ENCODE measurements at places on chromosomes 1 and 21. TPM values are rescaled to one million over a fixed set of nuclear protein-coding genes. Genes with fewer than 3 reads are reported as not detected.

DNA sequence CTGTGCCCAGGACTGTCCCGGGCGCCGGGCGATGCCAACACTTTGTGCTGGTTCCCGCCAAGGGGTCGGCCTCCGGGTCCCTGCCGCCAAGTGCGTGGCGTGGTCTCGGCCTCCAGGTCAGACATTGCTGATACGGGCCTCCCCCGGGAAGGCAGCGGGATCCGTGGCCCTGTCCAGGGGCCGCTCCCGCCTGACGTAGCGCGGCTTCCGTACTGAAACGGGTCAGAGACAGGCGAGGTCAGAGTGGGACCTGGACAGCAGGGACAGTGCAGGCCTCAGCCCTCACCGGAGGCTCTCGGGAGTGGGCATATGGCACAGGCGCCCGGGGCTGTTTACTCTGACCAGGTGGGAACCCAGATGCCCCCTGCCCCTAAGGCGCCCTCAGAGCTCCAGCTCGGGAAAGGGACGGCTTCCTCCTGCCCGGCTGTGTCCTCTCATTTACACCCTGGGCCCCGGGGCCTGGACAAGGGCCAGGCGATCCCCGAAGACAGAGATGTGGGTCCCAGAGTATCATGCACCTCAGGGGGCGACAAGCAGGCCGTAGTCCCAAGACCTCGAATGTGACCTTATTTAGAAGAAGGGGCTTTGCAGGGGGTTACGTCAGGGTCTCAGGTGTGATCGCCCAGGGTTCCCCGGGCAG lies 8.8 kb upstream of the RNF223 start:
- no peak overlapping the region for H3K4me3 ChIP-seq
- DNase-seq: no peak
- peaks cover 7% of the 10 kb centered on the region for H3K4me1 ChIP-seq
- H3K27ac ChIP-seq: no peak overlapping the region
- H3K36me3 ChIP-seq: no peaks in the 10 kb centered on the region

DNA sequence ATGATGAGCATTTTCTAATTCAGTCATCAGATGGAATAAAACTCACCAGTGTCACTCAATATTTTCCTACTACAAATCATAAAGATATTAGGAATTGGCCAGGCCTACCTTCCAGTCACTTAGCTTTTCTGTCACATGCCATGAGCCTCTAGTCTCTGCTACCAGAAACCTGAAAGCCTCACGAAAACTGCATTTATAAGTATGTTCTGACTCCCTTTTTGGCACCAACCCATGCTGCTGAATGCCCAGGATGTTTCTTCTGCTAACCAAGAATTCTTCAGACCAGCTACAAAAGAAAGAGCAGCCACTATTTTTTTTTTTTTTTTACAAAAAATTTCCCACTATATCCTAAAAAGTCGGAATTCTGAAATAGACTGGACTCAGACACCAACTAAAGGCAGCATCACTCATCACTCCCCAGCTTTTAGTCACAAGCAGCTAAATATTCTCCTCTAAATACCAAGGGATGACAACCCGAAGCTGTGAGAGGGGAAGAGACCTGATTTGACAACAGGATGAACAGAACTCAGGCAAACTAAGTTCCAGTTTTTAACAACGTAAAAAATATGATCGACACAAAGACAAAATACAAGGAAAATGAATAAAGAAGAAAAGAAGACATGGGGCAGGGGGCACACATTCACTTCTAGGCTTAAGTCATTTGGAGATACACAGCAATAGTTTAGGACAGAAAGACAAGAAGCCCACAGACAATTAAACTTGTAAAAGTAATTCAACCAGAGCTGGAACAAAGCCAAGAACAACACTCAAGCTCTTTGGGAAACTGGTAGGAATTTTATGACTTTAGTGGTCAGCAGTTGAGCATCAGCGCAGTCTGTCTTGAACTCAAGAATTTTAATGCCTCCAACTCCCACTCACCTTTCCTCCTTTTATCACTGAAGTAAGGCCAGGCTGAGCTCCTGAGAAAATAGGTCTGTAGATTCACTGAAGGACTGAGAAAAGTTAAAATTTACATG lies 1.7 kb downstream of the DCAF8 start:
- H3K27me3 ChIP-seq: peaks cover 11% of the 10 kb centered on the region
- no peak for DNase-seq
- peak overlapping the region; percentile 86 for H3K4me3 ChIP-seq
- peak overlapping the region; percentile 81 for H3K27ac ChIP-seq
- H3K4me1 ChIP-seq: peaks cover 24% of the 10 kb centered on the region
- no peaks in the 10 kb centered on the region for H3K36me3 ChIP-seq

DNA sequence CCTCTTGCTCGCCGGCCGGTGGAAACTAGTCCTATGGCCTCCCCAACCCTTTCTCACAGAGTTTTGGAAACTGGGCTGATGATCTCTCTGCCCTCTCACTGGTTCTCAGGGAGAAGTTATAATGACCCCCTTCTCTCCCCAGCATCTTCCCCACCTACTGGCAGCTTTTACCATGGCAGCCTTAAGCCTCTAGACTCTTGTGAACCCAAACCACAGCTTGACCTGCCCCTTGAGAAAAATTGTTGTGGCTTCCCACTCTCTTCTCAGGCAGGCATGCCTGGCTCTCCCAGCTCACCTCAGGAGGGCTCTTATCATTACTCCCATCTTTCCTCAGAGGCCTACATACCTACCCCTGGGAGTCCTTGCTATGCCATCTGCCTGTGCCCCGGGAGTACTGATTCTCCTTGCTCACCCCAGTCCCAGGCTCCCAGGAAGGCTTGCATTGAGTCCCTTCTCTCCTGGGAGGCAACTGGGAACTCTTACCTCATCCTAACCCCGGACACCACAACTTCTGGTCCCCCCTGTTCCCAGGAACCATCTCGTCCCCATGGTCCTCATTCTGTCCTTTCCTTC lies 1.6 kb downstream of the NSUN4 start:
- no peaks in the 10 kb centered on the region for H3K4me1 ChIP-seq
- no peak overlapping the region for H3K4me3 ChIP-seq
- H3K36me3 ChIP-seq: no peaks in the 10 kb centered on the region
- H3K27me3 ChIP-seq: no peaks in the 10 kb centered on the region

DNA sequence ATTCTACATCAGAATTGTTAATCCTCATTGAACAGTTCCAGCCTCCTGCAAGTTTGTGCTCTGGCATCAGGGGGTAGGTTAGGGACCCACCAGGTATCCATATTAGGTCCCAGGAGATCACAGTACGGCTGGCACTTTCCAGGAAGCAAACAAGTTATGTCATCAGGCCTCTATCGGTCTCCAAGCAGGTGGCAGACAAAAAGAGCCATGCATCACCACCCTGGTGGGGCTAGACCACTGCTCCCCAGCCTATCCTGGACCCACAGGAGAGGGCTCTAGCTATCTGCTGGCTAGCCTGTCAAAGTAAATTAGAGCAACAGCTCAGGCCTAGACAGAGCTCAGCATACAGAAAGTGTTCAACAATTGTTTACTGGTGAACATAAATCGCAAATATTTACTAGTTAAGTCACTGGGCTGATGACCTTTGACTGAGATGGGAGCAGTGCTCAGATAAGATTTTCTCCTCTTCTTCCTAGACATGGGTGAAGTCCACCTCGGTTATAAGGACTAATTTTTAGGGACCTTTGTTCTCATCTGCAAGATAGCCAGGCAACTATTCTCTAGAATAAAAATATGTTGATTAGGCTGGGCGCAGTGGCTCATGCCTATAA lies 6.4 kb downstream of the NUAK2 start:
- H3K27me3 ChIP-seq: no peaks in the 10 kb centered on the region
- H3K36me3 ChIP-seq: peaks cover 18% of the 10 kb centered on the region
- DNase-seq: no peak

DNA sequence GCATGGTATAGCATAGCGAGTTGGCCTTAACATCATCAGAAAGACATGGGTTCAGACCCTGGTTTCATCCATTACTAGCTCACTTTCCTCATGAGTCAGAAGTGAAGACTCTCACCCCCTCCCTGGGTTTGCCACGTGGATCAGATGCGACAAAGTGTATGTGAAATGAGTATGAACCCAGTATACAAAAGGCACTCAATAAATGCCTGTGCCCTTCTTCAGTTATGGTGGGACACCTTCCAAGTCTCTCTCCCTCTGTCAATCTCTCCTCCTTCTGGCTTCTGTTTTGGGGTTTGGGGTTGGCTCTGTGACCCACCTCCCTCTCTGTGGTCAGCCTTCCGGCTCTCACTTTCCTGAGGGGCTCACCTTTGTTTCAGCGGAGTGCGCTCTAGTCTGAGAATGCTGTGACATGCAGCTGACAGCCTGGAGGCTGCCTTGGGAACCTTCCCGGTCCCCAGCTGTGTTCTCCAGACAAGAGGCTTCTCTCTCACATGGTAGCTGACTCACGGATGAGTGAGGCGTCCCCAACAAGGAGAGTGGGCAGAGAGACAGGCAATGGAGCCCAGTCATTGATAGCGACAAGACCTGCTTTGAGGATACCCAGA lies 155.0 kb upstream of the EDN2 start:
- H3K4me1 ChIP-seq: no peaks in the 10 kb centered on the region
- H3K36me3 ChIP-seq: no peaks in the 10 kb centered on the region
- no peak for DNase-seq
- H3K27me3 ChIP-seq: no peaks in the 10 kb centered on the region
- no peak overlapping the region for H3K27ac ChIP-seq

DNA sequence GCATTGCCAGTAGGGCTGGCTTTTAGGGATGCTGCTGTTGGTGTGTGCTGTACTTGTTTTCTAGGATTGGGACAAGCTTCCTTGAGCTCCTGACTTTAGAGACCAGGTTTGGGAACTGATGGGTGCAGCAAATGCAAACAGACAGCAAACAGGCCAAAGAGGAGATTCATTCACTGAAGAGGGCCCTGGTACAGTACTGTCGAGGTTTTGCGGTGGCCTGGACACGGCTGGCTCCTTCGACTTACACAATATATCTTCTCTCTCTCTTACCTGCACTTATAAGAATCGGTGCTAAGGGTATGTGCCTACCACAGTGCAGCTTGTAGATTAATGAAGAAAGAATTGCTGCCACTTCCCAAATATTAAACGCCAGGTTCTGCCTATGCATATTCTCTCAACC lies 44.6 kb downstream of the ATP1A1 start:
- H3K4me1 ChIP-seq: peaks cover 44% of the 10 kb centered on the region
- no peaks in the 10 kb centered on the region for H3K36me3 ChIP-seq
- peaks cover 17% of the 10 kb centered on the region for H3K27me3 ChIP-seq
- H3K27ac ChIP-seq: no peak overlapping the region
- H3K4me3 ChIP-seq: peak overlapping the region; percentile 74
- no peak for DNase-seq

GRCh38 chr1:41576620-41577019 lies 92.1 kb upstream of the EDN2 start:
- H3K4me1 ChIP-seq: no peaks in the 10 kb centered on the region
- no peak overlapping the region for H3K27ac ChIP-seq
- H3K4me3 ChIP-seq: no peak overlapping the region
- DNase-seq: no peak
- no peaks in the 10 kb centered on the region for H3K36me3 ChIP-seq
- peaks cover under 1% of the 10 kb centered on the region for H3K27me3 ChIP-seq

DNA sequence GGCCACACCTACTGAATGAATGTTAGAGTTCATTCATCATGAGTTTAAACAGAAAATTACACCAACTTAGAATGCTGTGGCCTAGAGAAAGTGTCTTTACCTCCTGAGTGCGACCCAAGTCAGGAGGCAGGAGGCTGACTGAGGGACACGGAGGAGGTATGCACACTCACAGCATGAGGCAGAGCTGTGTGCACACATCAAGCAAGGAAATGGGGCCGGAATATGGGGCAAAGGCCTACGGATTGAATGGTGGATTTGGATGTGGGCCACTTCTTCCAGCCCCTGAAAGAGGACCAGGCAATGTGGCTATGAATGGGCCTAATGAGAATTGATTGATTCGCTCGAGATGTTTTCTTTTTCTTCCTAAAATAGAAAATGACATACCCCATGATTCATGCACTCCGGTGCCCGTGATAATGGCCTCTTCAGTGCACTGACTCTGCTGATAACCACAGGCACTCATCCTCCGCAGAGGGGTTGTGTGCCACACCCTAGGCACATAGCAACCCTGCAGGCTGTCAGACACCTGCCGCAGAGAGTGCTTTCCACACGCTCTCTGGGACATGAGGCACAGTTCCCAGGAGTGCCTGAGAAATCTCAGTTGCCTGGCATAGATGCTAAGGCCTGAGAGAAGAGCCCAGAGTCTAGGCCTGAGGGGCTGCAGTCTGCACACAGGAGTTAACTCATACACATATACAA lies 155.5 kb downstream of the GLUL start:
- no peak overlapping the region for H3K27ac ChIP-seq
- no peak overlapping the region for H3K4me3 ChIP-seq
- no peak for DNase-seq
- H3K4me1 ChIP-seq: peaks cover 11% of the 10 kb centered on the region
- no peaks in the 10 kb centered on the region for H3K36me3 ChIP-seq

- no peak overlapping the region for H3K4me3 ChIP-seq
- H3K27ac ChIP-seq: no peak overlapping the region
- H3K36me3 ChIP-seq: no peaks in the 10 kb centered on the region
- DNase-seq: no peak
These were observed 74.8 kb upstream of the HAO2 start for GRCh38 chr1:119293797-119294196.

DNA sequence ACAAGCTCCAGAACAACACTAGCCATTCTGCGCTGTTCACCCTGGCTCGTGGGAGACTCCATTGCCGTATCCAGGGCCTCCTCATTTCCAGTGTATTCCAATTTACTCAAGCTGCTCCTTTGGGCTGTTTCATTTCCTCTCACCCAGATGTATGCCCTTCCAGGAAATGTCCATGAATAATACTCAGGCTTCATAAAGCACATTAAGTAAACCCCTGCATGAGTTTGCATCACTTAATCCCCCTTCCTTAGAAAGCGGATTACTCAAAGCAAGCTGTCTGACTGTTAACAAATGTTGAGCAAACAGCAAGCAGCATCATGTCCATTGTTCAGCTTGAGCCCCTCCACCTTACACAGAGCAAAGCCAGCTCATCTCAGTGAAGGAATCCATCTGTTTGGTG lies 403.6 kb upstream of the PBX1 start:
- no peaks in the 10 kb centered on the region for H3K27me3 ChIP-seq
- peaks cover 30% of the 10 kb centered on the region for H3K4me1 ChIP-seq
- peak; percentile 55 for DNase-seq
- H3K27ac ChIP-seq: no peak overlapping the region
- H3K36me3 ChIP-seq: no peaks in the 10 kb centered on the region

- no peaks in the 10 kb centered on the region for H3K4me1 ChIP-seq
- no peak overlapping the region for H3K27ac ChIP-seq
- H3K27me3 ChIP-seq: no peaks in the 10 kb centered on the region
- no peaks in the 10 kb centered on the region for H3K36me3 ChIP-seq
- DNase-seq: peak; percentile 37
These were observed 24.4 kb downstream of the RCAN3 start for GRCh38 chr1:24526940-24527542.

- no peak overlapping the region for H3K4me3 ChIP-seq
- peaks cover 12% of the 10 kb centered on the region for H3K4me1 ChIP-seq
- no peaks in the 10 kb centered on the region for H3K36me3 ChIP-seq
These were observed 4.1 kb upstream of the ITGB2 start for GRCh38 chr21:44924606-44925377.

PLEKHG5 gene
- total RNA-seq: 7.4 TPM
